Thoracic aorta (tissue), 2 donors: ENCODE measurements at places on chromosomes 6 and 20.

GRCh38 chr6:117409420-117409819, 16.3 kb downstream of the ROS1 start:
- DNase-seq: no peak

DNA sequence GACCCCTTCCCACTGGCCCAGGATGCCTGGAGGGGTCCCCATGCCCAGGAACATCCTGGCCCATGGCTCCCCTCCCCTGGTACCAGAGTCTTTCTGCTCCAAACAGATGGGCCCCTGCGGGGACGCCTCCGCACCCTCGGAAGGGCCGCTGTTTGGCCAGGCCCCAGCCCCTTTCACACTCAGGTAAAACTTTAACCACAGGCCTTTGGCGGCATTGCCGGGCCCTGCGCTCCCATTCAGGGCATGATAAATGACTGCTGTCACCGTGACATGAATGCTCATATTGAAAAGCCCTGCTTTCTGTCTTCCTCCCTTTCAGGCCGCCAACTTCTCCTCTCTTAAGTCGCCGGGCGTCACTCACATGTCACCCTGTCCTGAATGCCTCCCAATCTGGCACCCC, 141.5 kb upstream of the TOP1 start:
- DNase-seq: no peak

DNA sequence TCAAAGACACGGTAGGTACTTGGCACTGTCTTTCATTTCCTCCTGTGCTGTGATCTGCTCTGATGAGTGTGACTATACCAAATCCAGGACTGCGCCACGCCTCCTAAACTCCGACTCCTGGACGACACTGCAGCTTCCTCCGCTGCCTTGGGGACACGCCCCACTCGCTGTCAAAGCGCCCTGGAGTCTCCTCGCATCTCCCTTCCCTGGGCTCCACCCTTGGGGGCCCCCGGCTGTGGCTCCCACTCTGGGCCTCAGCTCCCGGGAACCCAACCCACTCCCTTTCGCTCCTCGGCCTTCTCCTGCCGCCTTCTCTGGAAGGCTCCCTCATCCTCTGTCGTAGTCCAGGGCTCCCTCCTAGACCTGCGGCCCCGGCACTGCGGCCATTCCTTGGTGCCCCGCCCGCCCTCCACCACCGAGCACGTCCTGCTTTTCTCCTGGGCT, 61.2 kb downstream of the RSPH3 start:
- DNase-seq: no peak

DNA sequence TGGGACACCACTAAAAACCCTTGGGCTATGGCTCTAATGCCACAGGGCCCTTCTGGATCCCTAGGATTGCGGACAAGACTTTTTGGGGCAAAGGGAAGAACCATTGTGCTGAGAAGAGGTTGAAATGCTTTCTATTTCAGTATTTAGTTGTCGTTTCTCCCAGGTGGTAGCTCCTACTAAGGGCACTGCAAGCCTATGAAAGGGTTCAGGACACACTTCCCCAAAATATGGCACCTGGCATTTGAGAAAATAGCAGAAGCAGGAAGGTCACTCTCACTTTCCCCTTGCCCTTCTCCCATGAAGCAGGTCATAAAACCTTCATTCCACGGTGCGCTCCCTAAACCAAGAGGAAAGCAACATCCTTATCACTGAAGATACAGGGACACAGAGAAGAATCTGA, 125.4 kb upstream of the GPR6 start:
- DNase-seq: no peak

- DNase-seq: no peak
Observed at GRCh38 chr6:131175564-131175963, 40.3 kb downstream of the AKAP7 start.

DNA sequence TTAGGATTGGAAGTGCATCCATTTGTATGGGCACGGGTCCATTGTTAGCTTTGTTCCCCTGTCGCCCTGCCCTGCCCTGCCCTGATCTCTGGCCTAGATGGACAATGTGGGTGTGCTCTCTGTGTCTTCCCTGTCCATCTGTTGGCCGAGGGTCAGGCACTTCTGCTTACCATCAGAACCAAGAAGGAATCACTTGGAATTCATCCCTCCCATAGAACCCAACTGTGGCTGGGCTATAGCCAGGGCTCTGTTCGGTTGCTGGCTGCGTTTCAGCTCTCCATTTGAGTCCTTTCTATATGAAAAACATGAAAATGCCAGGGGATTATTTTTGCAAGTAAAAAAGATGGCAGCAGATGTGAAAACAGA, 26.6 kb upstream of the TULP4 start:
- DNase-seq: no peak

DNA sequence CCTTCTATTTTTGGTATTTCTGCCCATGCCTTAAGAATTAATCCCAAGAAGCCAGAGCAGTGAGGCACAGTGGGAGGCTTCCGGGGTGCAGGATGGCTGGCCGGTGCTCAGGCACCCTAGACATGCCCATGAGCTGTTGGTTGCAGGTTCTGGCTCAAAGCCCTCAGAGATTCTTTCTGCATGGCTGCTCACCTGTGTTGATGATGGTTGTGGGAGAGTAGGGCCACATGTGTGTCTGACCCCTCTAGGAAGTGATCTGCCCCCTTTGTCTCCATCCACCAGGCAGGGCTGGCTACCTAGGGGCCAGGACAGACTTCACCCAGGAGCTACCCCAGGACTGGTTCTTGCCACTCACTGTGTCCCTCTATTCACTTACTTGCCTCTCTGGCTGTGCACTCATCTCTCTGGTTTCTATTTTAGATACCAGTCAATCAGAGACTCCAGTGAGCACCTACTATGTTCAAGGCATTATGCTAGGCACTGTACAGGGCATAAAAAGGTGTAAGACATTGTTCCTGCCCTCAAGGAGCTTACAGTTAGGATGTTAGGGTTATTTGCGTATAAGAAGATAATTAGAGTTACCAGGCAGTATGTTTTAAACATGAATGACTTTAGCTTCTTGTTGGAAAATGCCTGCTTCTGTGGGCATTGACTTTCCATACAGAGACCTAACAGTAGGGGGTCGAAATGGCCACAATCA, 16.8 kb downstream of the CD83 start:
- DNase-seq: no peak

GRCh38 chr6:167892835-167893815, 66.4 kb downstream of the AFDN start:
- no peak for DNase-seq

DNA sequence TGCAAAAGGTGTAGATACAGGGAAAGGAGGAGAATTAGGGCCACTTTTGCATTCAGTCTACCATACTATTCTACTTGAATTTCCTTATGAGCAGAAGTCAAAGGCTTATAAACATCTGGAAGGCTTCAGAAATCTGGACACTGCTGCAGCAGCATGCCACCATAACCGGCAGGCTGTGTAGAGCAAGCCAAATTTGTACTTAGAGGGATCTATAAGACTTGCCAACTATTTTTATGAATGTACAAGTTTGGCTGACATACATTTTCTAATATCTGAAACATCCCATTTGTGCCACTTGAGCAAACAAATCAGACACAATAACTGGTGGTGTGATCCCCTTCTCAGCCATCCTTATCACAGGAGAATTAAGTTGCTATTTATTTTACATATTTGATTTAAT, 14.0 kb upstream of the PLCB1 start:
- DNase-seq: no peak

DNA sequence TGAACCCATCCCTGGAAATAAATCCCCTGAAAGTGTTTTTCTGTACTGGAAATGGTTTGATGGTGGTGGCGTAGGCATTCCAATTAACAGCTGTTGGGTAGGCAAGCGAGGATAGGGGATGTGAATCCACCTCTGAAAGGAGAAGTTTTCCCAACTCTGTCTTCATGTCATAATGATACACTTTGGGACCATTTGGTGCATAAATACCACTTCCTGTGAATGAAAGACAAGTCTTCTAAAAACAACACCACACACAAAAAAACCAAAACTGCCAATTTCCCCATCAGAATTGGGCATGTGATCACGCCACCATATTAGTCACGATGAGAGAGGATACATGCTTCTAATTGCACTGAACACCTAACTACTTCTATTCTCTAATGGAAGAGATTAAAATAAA, 6.4 kb downstream of the VNN2 start:
- DNase-seq: no peak
